ENCODE measurements at places on chromosomes 6 and 20.

GRCh38 chr6:110642711-110643110 is 166.3 kb upstream of the SLC22A16 start:
- DNase-seq: no peak

- peak; percentile 80 for DNase-seq
Observed at GRCh38 chr6:43768983-43769525, 957 bp upstream of the VEGFA start.

DNA sequence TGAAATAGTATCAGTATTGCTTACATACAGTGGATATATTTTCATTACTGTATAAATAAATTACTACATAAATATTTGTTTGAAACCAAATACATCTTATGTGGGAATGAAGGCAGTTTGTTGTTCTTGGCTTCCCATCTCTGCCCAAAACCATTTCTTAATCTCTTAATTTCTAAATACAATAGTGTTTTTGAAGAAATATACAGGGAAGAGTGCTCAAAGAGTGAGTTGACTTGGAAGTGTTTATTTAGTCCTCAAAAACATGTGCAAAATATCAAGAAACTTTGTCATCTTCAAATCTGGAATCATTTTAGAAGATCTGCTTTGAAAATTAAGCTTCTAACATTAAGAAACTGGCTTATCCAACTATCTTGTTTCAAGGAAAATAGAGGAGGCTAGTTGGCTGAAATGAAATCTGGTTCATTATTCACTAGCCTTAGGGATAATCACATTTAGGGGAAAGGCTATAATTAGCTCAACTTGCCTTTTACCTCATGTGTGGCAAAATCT is 259.8 kb upstream of the FLRT3 start:
- DNase-seq: no peak

GRCh38 chr20:60872224-60872623 is 379.8 kb upstream of the CDH4 start:
- DNase-seq: no peak

GRCh38 chr6:80234401-80234800 is 127.9 kb downstream of the BCKDHB start:
- no peak for DNase-seq

All from sigmoid colon (tissue), 7 donors.